ENCODE measurements at places on chromosomes 3 and 15. TPM values are rescaled to one million over a fixed set of nuclear protein-coding genes. Genes with fewer than 3 reads are reported as not detected.
A peak's percentile ranks its signal among the peaks of the same experiment; 100 is the strongest.

Gene IL17RB
- 61.6 TPM for total RNA-seq

Gene ACP3
- 6.7 TPM for total RNA-seq

Gene CLN6
- total RNA-seq, result 16.5 TPM

Gene CLEC3B
- 479 TPM for total RNA-seq

Gene SLC24A1
- 9.5 TPM for total RNA-seq

Gene CD200R1
- 3.4 TPM for total RNA-seq

Gene ZPLD1
- 0.59 TPM for total RNA-seq

- no peaks in the 10 kb centered on the region for H3K27me3 ChIP-seq
- H3K4me3 ChIP-seq, result no peak overlapping the region
- H3K36me3 ChIP-seq, result no peaks in the 10 kb centered on the region
- no peak for DNase-seq
These were observed 33.9 kb upstream of the PLXNA1 start for GRCh38 chr3:126948980-126949535.

- H3K36me3 ChIP-seq, result no peaks in the 10 kb centered on the region
- no peak for DNase-seq
- no peaks in the 10 kb centered on the region for H3K4me1 ChIP-seq
- no peak overlapping the region for H3K4me3 ChIP-seq
- no peaks in the 10 kb centered on the region for H3K27me3 ChIP-seq
These were observed 19.8 kb downstream of the HMG20A start for GRCh38 chr15:77440378-77440999.

DNA sequence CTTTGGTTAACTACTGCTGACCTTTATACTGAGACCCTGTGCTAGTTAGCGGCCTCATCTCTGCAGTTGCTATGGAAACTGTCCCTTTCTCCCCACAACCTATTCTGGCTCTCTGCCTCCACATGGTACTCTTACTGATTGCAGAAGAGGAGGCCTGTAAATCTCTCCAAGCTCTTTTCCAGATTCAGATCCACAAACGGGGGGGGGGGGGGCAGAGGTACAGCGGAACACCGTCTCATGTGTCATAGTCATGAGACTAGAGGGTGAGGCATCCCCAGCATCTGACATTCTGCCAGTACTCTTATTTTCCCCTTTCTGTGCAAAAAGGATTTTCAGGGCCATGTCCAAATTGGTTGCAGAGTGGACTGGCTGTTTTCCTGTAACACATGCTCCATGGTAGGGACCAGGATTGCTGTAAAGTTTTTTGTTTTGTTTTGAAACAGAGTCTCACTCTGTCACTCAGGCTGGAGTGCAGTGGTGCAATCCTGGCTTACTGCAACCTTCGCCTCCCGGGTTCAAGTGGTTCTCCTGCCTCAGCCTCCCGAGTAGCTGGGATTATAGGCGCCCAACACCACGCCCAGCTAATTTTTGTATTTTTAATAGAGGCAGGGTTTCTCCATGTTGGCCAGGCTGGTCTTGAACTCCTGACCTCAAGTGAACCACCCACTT is 8.3 kb upstream of the MAP1A start:
- H3K36me3 ChIP-seq, result no peaks in the 10 kb centered on the region
- no peaks in the 10 kb centered on the region for H3K4me1 ChIP-seq
- H3K27me3 ChIP-seq, result no peaks in the 10 kb centered on the region
- H3K27ac ChIP-seq, result peak overlapping the region; percentile 85

DNA sequence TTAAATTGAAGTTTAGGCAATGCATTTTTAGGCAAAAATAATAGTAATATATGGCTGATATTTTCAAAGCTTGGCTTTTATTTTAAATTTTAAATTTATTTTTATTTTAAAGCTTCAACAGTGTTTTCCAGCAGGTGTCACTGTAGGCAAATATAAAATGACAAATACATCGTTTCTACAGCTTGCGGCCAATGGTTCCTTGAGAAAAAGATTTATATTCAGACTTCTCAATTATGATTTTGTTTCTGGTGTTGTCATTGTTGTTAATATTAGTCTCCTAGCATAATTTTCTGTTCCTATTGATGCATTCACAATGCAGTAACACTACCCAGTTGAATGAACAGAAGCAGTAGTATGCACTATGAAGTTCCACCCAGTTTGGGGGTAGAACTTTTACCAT is 220.7 kb upstream of the DNAJC19 start:
- no peak overlapping the region for H3K27ac ChIP-seq
- H3K4me3 ChIP-seq, result no peak overlapping the region
- no peaks in the 10 kb centered on the region for H3K36me3 ChIP-seq
- no peak for DNase-seq
- H3K27me3 ChIP-seq, result no peaks in the 10 kb centered on the region

DNA sequence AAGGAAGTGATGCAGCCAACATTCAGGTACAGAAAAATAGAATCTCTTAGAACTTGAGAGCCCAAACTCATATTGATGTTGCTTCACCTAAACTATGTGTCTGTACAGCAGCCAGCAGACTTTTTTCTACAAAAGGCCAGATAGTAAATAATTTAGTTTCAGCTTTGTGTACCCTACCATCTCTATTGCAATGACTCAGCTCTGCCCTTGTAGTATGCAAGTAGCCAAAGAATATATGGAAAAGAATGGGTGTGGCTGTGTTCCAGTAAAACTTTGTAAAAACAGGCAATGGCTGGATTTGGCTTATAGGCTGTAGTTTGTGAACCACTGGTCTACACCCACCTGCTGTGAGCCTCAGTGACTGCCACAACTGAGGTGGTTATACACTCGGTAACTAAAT is 392.5 kb upstream of the RARB start:
- H3K4me3 ChIP-seq, result no peak overlapping the region
- H3K27ac ChIP-seq, result no peak overlapping the region
- DNase-seq, result no peak
- H3K36me3 ChIP-seq, result no peaks in the 10 kb centered on the region
- H3K27me3 ChIP-seq, result no peaks in the 10 kb centered on the region

- no peaks in the 10 kb centered on the region for H3K4me1 ChIP-seq
- peak; percentile 51 for DNase-seq
- H3K27ac ChIP-seq, result peak overlapping the region; percentile 99
- H3K36me3 ChIP-seq, result no peaks in the 10 kb centered on the region
- peak overlapping the region; percentile 87 for H3K4me3 ChIP-seq
These were observed 1.4 kb downstream of the MBNL1 start for GRCh38 chr3:152269831-152270734.

DNA sequence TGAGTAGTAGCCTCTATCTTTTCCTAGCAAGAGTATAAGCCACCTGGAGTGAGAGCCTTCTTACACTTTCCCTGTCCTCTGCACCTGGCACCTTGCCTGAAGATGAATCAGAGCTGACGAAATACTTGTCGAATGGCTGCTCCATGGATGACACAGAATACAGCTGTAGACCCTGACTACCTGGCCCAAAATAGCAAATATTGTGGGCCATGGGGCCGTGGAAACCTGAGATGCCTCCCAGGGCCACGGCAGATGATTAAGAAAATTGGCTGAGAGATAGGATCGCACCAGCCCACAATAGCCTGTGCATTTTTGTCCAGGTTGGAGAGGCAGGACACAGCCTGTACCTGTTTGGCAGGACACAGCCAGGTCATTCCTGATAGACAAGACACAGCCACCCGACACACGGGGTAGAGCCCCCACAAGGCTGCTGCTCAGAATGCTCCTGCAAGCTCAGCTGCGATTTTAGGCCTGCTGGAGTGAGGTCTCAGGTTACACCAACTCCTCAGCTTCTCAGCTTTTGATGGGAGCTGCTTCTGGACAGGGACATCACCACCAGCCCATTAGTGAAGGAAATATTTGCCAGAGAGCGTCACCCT is 22.9 kb upstream of the TPM1 start:
- DNase-seq, result peak; percentile 89
- H3K27ac ChIP-seq, result peak overlapping the region; percentile 87
- no peaks in the 10 kb centered on the region for H3K27me3 ChIP-seq
- no peaks in the 10 kb centered on the region for H3K4me1 ChIP-seq
- H3K36me3 ChIP-seq, result no peaks in the 10 kb centered on the region
- H3K4me3 ChIP-seq, result no peak overlapping the region

- H3K4me3 ChIP-seq, result no peak overlapping the region
- H3K36me3 ChIP-seq, result no peaks in the 10 kb centered on the region
- no peak overlapping the region for H3K27ac ChIP-seq
- H3K27me3 ChIP-seq, result peaks cover 4% of the 10 kb centered on the region
- no peaks in the 10 kb centered on the region for H3K4me1 ChIP-seq
These were observed 24.5 kb upstream of the GMNC start for GRCh38 chr3:190886945-190887344.

GRCh38 chr3:155519078-155519477 is 225.6 kb upstream of the STRIT1 start:
- H3K36me3 ChIP-seq, result no peaks in the 10 kb centered on the region
- H3K27me3 ChIP-seq, result no peaks in the 10 kb centered on the region
- H3K27ac ChIP-seq, result no peak overlapping the region
- H3K4me3 ChIP-seq, result no peak overlapping the region
- DNase-seq, result no peak

DNA sequence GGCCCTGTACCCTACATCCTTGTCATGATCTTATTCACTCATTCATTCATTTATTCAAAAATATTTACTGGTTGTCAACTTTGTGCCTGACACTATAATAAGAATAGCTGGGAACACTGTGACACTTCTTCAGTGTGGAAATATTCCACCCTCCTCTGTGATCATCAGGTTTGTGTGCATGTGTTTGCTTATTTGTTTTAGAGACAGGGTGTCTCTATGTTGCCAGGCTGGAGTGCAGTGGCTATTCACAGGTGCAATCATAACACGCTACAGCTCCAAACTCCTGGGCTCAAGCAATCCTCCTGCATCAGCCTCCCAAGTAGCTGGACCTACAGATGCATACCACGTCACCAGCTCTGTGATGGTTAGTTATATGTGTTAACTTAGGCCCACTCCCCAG is 50.0 kb upstream of the PLCL2 start:
- no peak for DNase-seq
- H3K36me3 ChIP-seq, result no peaks in the 10 kb centered on the region
- no peak overlapping the region for H3K27ac ChIP-seq
- no peaks in the 10 kb centered on the region for H3K27me3 ChIP-seq
- H3K4me1 ChIP-seq, result no peaks in the 10 kb centered on the region

GRCh38 chr3:8341821-8342247 is 159.8 kb upstream of the LMCD1 start:
- H3K4me3 ChIP-seq, result no peak overlapping the region
- no peak for DNase-seq
- H3K27me3 ChIP-seq, result no peaks in the 10 kb centered on the region
- H3K27ac ChIP-seq, result no peak overlapping the region
- H3K36me3 ChIP-seq, result no peaks in the 10 kb centered on the region
- H3K4me1 ChIP-seq, result no peaks in the 10 kb centered on the region

DNA sequence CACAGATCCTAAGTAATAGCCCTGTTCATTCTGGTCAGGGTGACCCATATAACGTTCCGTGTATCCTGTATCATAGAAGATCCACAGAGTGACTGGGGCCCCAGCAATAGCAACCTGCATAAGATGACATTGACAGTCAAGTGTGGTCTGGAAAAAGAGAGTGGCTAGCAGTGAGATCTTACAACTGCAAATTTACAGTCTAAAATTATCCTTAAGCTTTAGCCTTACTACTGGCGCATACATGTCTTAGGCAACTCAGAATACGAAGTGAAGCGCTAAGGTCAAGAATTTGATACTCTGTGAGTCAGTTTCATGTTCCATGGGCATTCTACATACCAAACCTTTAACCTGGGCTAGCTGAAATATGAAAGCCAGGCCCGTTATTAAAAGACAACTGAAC is 29.2 kb upstream of the IGDCC4 start:
- no peak overlapping the region for H3K4me3 ChIP-seq
- H3K27me3 ChIP-seq, result no peaks in the 10 kb centered on the region
- H3K27ac ChIP-seq, result no peak overlapping the region
- no peaks in the 10 kb centered on the region for H3K36me3 ChIP-seq

GRCh38 chr15:39406485-39406884 is 174.4 kb upstream of the THBS1 start:
- H3K27ac ChIP-seq, result peak overlapping the region; percentile 5
- H3K4me3 ChIP-seq, result no peak overlapping the region
- H3K4me1 ChIP-seq, result no peaks in the 10 kb centered on the region
- no peaks in the 10 kb centered on the region for H3K27me3 ChIP-seq
- no peak for DNase-seq

DNA sequence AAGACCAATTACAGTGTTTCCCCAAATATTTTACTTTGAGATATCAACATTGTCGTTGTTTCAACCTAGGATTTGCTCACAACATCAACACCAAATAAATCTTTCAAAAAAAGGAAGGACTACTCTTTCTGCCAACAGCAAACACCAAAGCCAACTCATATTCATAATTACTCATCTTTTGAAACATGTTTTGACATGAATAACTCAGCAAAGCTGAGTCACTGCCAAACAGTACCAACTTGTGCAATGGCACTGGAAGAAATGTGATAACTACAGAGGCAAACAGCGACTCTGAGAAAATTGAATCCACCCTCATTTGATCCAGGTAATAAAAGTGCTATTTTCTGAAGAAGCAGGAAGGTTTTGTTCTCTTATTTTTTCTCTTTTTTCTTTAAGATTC is 67.2 kb downstream of the PEX5L start:
- DNase-seq, result no peak
- no peak overlapping the region for H3K27ac ChIP-seq
- no peaks in the 10 kb centered on the region for H3K36me3 ChIP-seq
- no peak overlapping the region for H3K4me3 ChIP-seq

GRCh38 chr15:31296646-31297574 is 29.7 kb upstream of the KLF13 start:
- peaks cover 4% of the 10 kb centered on the region for H3K4me1 ChIP-seq
- no peaks in the 10 kb centered on the region for H3K27me3 ChIP-seq
- peak; percentile 55 for DNase-seq
- H3K27ac ChIP-seq, result peak overlapping the region; percentile 10
- no peaks in the 10 kb centered on the region for H3K36me3 ChIP-seq

GRCh38 chr3:120855665-120856437 is 52.2 kb upstream of the STXBP5L start:
- H3K36me3 ChIP-seq, result no peaks in the 10 kb centered on the region
- H3K4me3 ChIP-seq, result no peak overlapping the region
- H3K4me1 ChIP-seq, result no peaks in the 10 kb centered on the region
- H3K27me3 ChIP-seq, result no peaks in the 10 kb centered on the region
- DNase-seq, result no peak

DNA sequence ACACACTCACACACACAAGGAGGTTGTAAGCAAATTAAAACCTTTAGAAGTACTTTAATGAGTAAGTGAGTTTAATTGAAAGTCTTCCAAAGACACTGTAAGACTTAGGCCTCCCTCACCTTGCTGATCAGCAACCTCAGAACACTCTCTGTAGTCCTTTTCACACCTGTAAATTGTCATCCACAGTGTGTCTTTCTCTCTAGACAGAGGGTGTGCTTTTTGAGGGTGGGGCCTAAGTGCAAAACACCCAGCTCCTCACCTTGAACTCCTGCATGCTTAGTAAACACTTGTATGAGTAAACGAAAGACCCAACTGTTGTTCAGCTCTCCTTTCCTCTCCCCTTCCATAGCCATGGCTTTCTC is 183.2 kb upstream of the IL12A start:
- no peaks in the 10 kb centered on the region for H3K27me3 ChIP-seq
- no peak for DNase-seq
- H3K4me1 ChIP-seq, result no peaks in the 10 kb centered on the region
- no peak overlapping the region for H3K27ac ChIP-seq
- no peak overlapping the region for H3K4me3 ChIP-seq
- no peaks in the 10 kb centered on the region for H3K36me3 ChIP-seq

GRCh38 chr3:25648925-25649830 is 15.5 kb downstream of the TOP2B start:
- no peak overlapping the region for H3K4me3 ChIP-seq
- H3K27ac ChIP-seq, result no peak overlapping the region
- no peaks in the 10 kb centered on the region for H3K27me3 ChIP-seq
- no peak for DNase-seq

- peak overlapping the region; percentile 76 for H3K27ac ChIP-seq
- no peaks in the 10 kb centered on the region for H3K27me3 ChIP-seq
- H3K36me3 ChIP-seq, result no peaks in the 10 kb centered on the region
- H3K4me3 ChIP-seq, result peak overlapping the region; percentile 79
- no peak for DNase-seq
- H3K4me1 ChIP-seq, result peaks cover 4% of the 10 kb centered on the region
These were observed 916 bp downstream of the IL17RD start for GRCh38 chr3:57164217-57164656.
